ENCODE measurements at places on chromosomes 12 and 14.

DNA sequence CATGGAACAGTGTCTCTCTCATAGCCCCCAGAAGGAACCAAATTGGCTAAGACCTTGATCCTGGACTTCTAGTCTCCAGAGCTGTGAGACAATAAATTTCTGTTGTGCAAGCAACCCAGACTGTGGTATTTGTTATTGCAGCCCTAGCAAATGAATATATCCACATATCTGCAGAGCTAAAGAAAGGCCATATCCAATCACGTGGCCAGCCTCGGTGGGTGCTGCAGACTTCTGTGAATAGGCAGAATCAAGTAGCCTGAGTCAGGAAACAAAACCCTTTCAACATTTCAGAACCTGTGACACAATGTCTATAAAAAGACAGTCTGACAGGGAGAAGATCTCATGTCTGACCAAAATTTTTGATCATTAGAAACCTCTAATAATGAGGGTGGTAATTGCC lies 71.0 kb upstream of the CPM start:
- DNase-seq, result no peak

- DNase-seq, result no peak
These were observed 52.2 kb upstream of the SRP54 start for GRCh38 chr14:34930591-34931091.

DNA sequence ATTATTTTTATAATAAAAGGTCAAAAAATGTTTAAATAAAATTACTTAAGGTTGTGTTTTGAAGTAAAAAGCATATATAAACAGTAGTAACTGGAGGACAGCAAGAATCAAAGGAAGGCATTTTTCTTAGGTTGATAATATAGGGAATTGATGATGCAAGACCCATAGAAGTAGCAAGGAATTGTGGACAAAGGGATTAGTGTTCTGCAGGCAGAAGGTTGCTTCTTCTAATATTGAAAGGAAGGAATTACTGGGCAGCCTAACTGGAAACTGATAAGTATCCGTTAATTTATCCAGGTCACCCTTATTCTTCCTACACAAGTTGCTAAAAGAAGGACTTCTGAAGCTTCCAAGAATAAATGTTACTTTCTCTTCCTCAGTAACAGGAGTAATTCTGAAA lies 54.5 kb upstream of the ALX1 start:
- no peak for DNase-seq

DNA sequence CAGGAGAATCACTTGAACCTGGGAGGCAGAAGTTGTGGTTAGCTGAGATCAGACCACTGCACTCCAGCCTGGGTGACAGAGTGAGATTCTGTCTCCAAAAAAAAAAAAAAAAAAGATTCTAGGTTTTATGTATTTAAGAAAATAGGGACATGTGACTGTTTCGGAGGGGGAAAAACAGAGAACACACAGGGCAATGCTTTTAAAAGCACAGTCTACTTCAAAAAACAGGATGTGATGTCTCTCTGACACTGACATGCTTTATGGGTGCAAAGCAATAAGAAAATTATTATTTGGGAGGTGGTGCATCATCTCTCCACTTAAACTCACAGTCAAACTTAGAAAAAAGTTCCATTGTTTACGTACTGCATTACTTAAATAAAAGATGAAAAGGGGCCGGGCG lies 28.7 kb downstream of the CLIP1 start:
- DNase-seq, result no peak

DNA sequence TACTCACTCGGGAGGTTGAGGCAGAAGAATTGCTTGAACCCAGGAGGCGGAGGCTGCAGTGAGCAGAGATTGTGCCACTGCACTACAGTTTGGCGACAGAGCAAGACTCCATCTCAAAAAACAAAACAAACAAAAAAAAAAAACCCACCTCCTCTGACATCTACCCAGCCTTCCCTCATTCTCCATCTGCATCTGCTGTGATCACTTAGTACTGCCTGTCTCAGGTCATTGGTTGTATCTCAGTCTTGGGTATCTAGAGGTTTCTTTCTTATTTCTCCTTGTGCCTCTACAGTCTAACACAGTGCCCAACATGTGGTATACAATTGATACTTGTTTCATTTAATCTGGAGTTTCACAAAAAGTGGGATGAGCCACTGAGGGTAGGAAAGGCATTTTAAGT lies 5.3 kb downstream of the LTBP2 start:
- DNase-seq, result no peak

DNA sequence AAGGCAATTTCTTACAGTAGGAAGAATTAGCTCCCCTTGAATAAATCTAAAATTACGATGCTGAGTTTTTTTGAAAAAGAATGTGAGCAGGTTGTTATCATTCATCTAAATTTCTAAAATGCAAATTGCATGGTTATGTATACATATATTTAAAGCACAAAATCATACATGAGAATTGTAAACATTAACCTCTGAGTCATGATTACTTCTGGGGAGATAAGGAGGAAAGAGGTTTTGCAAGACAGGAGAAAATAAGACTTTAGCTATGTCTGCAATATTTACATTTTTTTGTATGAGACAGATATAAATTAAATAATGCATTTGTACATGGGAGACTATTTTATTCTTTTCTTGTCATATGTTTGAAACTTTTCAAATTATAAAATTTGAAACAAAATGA lies 72.2 kb downstream of the TSPAN8 start:
- DNase-seq, result no peak

DNA sequence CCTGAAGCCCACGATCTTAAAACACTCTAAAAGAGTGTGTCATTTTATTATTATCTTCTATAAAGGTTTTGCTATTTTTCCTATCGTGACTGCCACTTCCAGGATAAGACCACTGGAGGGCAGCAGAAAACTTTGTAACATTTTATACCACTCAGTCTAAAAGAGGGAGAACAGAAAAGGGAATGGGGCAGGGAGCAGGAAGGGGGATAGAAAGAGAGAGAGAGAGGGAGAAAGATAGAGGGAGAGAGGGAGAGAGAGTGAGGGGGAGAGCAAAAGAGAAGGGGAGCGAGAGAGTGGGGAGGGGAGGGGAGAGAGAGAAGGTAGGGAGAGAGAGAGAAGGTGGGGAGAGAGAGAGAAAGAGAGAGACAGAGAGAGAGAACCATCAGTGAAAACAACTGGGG lies 2.0 kb upstream of the ART4 start:
- DNase-seq, result peak; percentile 44

GRCh38 chr12:128961308-128961902 lies 108.1 kb downstream of the GLT1D1 start:
- DNase-seq, result no peak

DNA sequence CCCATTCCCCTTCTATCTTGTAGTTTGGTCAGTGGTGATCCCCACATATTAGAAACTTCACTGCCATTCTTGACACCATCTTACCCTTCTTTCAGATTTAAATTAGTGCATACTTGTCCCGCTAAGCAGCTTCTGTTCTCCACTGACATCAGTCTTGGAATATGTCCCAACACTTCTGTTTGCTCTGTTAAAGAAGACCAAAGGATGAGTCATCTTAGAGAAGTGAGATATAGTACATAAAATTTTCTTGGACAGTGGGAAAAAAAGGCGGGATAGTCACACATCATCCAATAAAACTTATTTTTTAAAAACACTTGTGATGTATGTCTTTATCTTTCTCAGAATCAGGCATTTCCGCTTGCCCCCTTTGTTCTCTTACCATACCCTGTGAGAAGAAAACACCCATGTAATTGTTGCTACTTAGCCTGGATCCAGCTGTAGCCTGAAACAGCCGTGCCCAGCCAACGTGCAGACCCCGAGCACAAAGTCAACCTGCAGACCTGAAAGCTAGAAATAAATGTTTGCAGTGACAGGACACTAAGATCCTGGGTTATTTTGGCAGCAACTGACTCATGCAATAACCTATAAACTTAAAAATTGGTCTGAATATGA lies 100.1 kb upstream of the PDE3A start:
- no peak for DNase-seq

DNA sequence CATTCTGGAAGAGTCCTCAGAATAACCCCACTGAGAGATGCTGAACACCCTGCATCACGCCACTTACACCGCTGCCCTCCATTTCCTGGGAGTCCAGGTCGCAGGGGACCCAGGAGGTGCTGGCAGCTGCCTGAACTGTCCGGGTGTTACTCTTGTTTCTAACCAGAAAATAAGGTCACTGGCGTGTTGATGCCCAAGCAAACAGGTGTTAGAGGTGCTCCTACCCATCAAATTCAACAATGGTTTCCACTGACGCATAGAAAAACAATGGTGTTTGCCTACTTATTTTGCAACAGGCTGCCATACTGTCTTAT lies 23.8 kb downstream of the PITPNM2 start:
- no peak for DNase-seq

GRCh38 chr12:46402451-46402850 lies 29.9 kb upstream of the SLC38A2 start:
- DNase-seq, result peak; percentile 25

- no peak for DNase-seq
These were observed 37.2 kb downstream of the DPF3 start for GRCh38 chr14:72856530-72857266.

DNA sequence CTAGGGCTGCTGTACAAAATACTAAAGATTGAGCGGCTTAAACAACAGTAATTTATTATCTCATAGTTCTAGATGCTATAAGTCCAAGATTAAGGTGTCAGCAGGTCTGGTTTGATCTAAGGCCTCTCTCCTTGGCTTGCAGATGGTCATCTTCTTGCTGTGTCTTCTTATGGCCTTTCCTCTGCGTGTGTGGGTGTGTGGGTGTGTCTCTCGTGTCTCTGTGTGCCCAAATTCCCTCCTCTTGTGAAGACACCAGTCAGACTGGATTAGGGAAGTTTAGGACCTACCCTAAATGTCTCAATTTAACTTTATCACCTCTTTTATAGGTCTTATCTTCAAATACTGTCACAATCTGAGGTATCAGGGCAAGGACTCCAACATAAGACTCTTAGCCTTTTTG lies 28.3 kb downstream of the DDHD1 start:
- no peak for DNase-seq

DNA sequence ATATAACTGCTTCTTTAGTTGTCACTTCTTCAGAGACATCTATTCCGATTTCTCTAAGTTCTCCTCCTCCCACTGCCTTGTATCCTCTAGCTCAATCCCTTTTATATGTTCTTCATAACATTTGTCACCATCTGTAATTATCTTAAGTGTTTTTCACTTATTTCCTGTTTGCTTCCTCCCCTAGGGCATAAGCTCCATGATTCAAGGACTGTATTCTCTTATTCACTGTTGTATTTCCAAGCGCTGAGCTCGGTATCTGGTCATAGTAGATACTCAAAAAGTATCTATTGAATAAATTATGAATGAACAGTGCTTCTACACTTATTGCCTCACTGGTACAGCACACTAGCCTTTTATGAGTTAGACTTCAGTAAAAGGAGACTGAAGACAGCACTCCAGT lies 109.0 kb upstream of the TMPO start:
- no peak for DNase-seq

GRCh38 chr12:27226407-27226929 lies 17.6 kb upstream of the STK38L start:
- DNase-seq, result no peak

GRCh38 chr14:55957950-55958349 lies 160.3 kb upstream of the PELI2 start:
- no peak for DNase-seq

GRCh38 chr14:101072070-101072469 lies 168.5 kb upstream of the RTL1 start:
- no peak for DNase-seq

DNA sequence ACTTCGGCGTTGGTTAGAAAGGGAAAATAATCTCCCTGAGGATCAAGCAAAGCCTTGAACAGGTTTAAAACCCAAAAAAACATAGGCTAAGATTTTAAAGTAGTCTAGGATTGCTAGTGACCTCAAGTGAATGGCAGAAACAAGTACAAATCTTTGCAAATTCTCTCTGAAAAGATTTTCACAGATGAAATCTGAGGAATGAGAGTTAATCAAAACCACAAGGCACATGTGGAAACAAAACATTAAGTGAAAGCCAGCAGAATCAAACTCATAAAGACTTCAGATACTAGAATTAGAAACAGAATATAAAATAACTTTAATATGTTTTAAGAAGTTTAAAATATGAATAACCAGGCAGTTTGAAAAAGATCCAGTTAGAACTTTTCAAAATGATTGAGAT lies 52.2 kb upstream of the CFL2 start:
- DNase-seq, result no peak

DNA sequence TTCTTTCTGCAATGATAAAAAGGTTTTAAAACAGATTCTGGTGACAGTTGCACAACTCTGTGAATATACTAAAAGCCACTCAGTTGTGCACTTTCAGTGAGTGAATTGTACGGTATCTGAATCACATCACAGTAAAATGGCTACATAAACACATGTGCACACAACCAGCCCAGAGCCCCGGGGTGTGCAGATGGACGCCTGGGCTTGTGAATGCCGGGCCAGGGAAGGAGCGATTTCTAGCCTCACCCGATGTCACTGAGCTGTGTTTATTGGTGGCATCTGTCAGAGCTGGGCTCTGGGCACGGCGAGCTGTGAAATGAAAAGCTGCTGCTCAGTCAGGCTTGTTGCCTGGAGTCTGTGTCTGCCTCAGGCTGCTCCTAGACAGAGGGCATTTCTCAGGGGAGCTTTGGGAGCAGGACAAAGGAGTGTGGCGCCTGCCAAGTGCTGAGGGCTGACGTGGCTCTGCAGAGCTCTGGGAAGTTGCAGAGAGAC lies 25.9 kb downstream of the RHOF start:
- DNase-seq, result no peak

DNA sequence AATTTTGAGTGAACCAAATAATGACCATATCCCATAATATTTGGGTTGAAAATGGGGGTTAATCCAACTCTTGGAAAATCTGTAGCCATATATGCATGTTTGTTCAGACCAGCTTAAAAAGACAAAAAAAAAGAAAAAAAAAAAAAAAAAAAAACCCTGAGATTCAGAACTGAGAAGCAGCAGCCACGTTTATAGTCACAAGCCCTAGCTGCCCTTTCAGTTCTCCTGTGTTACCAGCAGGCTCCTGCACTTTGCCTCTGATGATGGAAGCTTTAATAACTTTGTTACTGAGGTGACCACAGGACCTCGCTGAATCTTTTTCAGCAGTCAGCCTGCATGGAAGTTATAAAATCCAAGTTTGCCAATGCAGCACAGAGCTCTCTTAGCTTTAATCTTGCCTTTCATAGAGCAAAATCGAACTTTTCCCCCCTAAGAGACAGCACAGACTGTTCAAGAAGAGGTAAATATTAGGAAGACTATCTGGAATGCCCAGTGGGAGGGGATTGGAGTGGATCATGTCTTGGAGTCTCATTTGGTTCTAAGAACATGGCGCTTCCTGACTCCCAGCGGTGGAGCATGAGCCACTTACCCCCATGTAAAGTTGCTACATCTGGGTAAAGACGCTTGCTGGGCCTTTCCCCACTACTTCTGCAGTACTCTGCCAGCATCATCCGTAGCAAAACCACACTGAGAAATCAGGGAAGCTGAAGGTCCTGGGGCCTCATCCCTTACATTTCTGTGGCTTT lies 20.6 kb downstream of the GNG2 start:
- DNase-seq, result no peak

DNA sequence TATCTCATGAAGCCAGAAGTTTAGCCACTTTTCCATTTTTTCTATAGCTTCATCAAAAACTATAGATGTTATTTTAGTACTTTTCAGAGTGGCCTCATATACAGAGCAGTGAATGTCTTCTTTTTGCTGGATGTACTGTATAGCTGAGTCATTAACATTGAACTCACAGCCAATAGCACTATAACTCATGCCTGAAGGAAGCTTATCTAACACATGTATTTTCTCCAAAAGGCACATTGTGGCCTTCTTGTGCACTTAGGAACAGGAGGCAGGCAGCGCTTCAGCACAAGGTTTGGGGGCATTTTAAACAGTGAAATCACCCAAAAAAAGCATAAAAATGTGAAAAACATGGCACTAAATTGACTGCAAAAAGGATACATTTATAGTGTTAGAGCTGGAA lies 336.8 kb upstream of the TMTC1 start:
- no peak for DNase-seq

GRCh38 chr12:88307961-88308360 lies 165.9 kb downstream of the TMTC3 start:
- DNase-seq, result no peak

Data from RCC 7860 (cell line).